ENCODE measurements at places on chromosomes 6 and 20. TPM values are rescaled to one million over a fixed set of nuclear protein-coding genes. Genes with fewer than 3 reads are reported as not detected.

The ATAT1 gene
- 5.4 TPM for total RNA-seq

The KIF25 gene
- total RNA-seq = not detected

The NEDD9 gene
- 56.4 TPM for total RNA-seq

The TOX2 gene
- 14.3 TPM for total RNA-seq

The MOG gene
- total RNA-seq = not detected

The HUS1B gene
- total RNA-seq = 0.17 TPM

The C6orf58 gene
- total RNA-seq = 0.11 TPM

The EGFL8 gene
- 1.9 TPM for total RNA-seq

The GGTLC1 gene
- total RNA-seq = not detected

The SNAI1 gene
- 12.6 TPM for total RNA-seq

The RAB44 gene
- 0.03 TPM for total RNA-seq

The GPX5 gene
- not detected for total RNA-seq

The WFDC5 gene
- total RNA-seq = not detected

The SOBP gene
- 0.60 TPM for total RNA-seq

The OR2H2 gene
- total RNA-seq = not detected

The NFATC2 gene
- 8.5 TPM for total RNA-seq

The RBPJL gene
- total RNA-seq = not detected

The CCM2L gene
- 0.45 TPM for total RNA-seq

The MARCKS gene
- total RNA-seq = 11.1 TPM

The BPIFB2 gene
- total RNA-seq = not detected

The SLPI gene
- 10.9 TPM for total RNA-seq

The DDO gene
- 0.14 TPM for total RNA-seq

The LY6G6C gene
- 0.09 TPM for total RNA-seq

The RSPO3 gene
- 63.8 TPM for total RNA-seq

The TPD52L2 gene
- 134 TPM for total RNA-seq

The NECAB3 gene
- total RNA-seq = 11.6 TPM

The SCRT2 gene
- not detected for total RNA-seq

The SRMS gene
- 0.25 TPM for total RNA-seq

The PLTP gene
- total RNA-seq = 1.6 TPM

The DNMT3B gene
- 4.3 TPM for total RNA-seq

The KIAA1755 gene
- total RNA-seq = 0.20 TPM

The IYD gene
- 0.01 TPM for total RNA-seq

The SNX5 gene
- total RNA-seq = 224 TPM

Data from A549 treated with AZD2906 at 1 μM for 4 hours (cell line).